ENCODE measurements at places on chromosomes 1 and 21. TPM values are rescaled to one million over a fixed set of nuclear protein-coding genes. Genes with fewer than 3 reads are reported as not detected.

Gene INTS11
- polyA plus RNA-seq, result 213 TPM

Gene LCK
- 4.3 TPM for polyA plus RNA-seq

Gene STIL
- polyA plus RNA-seq, result 12.0 TPM

Gene KANK4
- 2.4 TPM for polyA plus RNA-seq

Gene RXFP4
- polyA plus RNA-seq, result not detected

Measured in testis (tissue), 5 donors.